Activated T-helper 1 cell treated with anti-CD3 and anti-CD28 coated beads, Interleukin-12 subunit alpha, Interleukin-12 subunit beta, Interleukin-2, Interleukin-4 antibody, amounts not matched to agents 30 ng/mL and 10 ng/mL and 1 ng/mL, durations not matched to agents 14 hours and 24 hours and 36 hours (primary cell): ENCODE measurements at places on chromosomes 16 and 17. TPM values are rescaled to one million over a fixed set of nuclear protein-coding genes. Genes with fewer than 3 reads are reported as not detected.

ABCC12 gene
- not detected in 2 replicates for total RNA-seq

DNA sequence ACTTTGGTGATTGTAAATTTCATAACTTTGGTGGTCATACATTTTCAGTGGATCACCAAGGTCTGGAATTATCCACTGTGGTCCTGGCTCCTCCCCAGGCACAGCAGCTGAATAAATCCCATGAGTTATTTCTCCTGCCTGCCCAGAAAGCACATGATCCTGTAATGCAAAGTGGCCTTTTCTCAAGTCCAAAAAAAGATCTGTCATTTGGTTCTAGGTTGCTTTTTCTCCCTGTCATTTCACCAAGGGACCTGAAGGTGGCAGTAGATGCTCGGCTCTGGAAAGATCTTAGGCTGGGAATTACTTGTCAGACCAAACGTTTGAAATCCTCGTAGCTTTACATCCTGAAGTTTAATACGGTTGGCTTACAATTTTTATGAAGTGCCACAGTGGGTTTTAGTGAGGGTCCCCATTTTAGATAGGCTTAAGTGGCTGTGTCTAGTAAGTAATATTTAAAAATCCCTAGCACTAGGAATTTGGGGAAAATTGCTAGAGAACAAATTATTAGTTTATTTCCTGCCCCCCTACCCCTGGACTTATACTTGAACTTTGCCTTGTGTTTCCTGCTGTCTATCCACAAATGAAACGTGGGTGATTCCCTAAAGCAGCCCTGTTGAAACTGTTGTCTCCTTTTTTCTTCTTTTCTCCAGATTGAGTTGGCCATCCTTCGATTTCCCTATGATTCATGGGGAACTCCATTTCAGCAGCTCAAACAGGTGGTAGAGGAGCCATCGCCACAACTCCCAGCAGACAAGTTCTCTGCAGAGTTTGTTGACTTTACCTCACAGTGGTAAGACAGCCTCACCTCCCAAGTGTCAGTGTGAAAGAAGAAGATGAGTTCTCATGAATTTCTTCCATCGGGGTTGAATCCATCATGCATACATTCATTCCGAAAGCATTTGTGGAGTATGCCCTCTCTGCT lies 111.7 kb downstream of the MAP2K6 start:
- no peak for DNase-seq

DNA sequence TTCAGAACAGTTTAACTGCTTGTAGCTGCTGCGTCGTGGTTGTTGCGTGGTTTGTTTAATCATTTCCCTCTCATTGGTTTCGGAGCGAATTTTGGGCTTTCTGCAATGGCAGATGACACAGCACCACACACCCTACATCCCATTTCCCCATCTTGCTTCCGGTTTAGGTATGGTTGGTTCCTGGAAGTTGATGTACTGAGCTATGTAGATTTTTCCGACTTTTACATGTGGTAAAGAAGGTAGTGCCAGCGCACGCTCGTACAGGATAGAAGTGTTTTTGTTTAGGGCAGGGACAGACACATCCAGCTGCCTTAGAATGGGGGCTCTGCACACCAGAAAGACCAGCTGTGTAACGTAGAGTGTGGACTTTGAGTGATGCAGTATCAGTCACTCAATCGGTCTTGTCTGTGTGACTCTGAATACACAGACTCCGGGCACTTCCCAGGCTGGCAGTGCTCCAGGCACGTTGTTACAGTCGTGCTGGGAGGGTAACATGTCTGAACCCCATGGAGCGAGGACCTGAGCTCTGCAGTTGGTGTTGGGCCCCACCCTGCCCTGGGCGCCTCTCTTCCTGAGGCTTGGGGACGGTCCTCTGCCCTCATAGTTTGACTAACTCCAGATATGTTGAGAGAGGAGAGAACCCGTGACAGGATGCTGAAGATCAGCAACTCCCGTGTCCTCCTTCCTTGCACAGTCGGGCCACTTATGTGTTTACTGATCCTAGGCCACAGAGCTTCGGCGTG lies 172.0 kb upstream of the CHMP6 start:
- DNase-seq, result no peak

CSH2 gene
- total RNA-seq, result not detected in 2 replicates

GRCh38 chr16:12458051-12458450 lies 345.6 kb downstream of the CPPED1 start:
- no peak for DNase-seq

GAS2L2 gene
- total RNA-seq, result 0.08 TPM in 1 of 2 replicates, not detected in the other

ZNF750 gene
- total RNA-seq, result not detected in 2 replicates

GRCh38 chr16:8554881-8555280 lies 35.4 kb downstream of the TMEM114 start:
- no peak for DNase-seq

GRCh38 chr17:14805348-14805747 lies 459.8 kb downstream of the PMP22 start:
- no peak for DNase-seq

GRCh38 chr17:63070031-63070430 lies 104.0 kb downstream of the TANC2 start:
- DNase-seq, result no peak

DNA sequence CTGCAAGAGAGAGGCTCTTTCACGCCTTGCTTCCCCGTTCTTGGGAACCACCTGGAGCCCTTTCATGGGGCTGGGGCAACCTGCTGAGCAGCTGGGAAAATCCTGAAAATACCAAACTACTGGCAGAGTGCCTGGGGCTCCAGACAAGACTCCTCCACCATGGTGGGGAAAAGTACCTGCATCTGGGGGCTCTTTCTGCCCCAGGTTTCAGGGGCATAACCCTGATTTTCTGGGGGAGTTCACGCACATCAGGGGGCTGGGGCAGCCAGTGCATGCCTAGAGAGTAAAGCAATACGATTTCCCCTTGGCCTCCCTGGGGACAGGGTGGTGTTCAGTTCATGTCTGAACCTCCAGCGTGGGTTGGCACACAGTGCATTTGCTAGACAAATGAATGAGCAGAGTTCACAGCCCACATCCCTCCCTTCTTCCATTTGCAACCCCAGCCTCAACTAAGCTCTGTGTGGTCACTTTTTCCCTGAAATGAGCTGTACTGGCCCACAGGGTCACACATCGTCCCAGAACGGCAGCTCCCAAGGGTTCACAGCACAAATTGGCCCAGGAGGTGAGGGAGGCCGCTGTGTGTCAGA lies 5.2 kb upstream of the CDC42EP4 start:
- DNase-seq, result no peak

- peak; percentile 61 for DNase-seq
These were observed 6.3 kb upstream of the RAB37 start for GRCh38 chr17:74730491-74731346.

DNA sequence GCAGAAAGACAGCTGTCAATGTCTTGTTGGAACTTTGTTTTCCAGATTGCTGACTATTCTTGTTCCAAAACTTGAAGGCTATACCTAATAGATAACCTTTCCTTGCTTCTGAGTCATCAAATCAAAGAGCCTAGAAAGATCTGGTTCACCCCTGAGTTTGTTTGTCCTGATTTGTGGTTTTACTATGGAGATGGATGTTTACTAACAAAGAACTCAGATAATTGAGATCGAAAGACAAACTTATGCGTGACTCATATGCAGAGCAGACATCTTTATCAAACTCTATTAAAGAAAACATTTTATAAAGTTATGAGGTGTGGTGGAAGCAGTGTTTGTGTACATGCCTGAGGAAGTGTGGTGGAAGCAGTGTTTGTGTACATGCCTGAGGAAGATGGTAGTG lies 311.1 kb upstream of the TBX2 start:
- DNase-seq, result no peak

DNA sequence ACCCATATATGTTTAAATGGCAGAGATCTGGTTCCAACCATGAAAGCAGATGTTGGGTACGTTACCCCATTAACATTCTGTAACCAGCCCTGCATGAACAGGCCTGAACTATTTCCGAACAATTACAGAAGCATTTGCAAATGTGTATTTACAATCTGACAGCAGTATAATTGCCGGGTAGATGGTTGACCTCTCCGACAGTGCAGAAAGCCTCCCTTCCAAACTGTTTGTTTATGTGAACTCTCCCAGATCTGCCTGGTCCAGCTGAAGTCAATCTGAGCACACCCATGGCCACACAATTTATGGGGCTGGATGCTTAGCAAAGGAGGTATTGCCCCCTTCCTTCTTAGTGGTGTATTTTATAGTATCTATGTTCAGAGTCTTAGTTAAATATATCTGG lies 21.8 kb downstream of the NUDT7 start:
- no peak for DNase-seq

DNA sequence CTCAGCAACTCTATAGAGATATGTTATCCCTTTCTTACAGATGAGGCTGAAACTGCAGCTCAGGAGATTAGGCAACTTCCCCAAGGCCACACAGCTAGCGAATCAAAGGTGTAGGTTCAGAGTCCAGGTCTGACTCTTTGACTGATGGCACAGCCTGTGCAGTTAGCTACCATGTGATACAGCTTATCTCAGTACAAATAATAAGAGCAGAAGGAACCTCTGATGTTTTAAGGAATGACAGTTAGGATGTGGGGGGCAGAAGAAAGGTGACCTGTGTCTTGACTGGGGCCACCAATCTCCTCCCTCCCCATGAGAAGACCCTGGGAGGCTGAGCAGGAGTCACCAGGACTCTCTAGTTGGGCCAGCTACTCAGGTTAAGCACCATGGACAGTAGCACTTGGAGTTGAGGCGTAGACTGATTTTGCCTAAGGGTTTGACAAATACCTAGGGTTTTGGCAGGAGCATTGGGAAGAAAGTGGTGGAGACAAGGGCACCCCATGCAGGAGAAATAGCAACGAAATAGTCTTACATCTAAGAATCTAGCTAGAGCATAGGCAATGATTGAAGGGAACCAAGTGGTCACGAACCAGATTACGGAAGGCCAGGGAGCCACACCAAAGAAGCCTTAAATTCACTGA lies 22.8 kb upstream of the ACSM2B start:
- no peak for DNase-seq

GRCh38 chr17:67629971-67630320 lies 87.8 kb upstream of the NOL11 start:
- no peak for DNase-seq

DNA sequence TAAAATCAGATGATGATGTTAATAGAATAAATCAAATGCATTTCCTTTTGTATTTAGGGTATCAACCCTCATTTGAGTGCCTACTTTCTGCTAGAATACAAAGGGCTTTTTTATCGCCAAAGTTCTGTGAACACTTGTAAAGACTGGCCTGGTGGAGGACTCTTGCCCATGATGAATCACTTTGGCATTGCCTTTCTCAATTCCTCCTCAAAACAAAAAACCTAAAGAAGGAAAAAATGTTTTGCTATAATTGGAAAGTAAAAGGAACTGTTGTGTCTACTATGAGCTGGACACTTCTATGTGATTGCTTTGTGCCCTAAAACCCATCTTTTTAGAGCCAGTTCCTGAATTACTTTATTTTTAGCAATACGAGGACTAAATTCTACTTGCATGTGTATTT lies 13.0 kb upstream of the DHRS11 start:
- no peak for DNase-seq

NPIPB13 gene
- total RNA-seq, result 11.0 and 20.0 TPM in 2 replicates

GRCh38 chr16:78871241-78871640 lies 729.3 kb downstream of the MAF start:
- no peak for DNase-seq

DNA sequence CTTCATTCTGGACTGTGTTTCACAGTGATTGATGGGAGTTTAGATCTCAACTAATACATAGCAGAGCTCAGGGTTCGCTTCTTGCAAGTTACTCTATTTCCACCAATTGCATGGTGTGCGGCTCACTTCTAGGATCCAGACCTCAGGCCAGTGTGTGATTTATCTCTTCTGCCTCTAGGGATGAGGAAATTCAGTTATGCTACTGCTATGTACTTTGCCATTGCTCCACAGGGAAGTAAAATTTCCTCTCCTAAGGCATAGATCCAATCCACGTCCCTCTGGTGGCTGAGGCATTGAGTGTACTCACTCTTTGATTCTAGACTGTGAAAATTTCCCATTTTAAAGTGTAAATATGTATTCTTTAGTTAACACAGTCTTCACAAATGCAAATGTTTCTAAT lies 214.1 kb downstream of the HS3ST3B1 start:
- no peak for DNase-seq
